ENCODE measurements at places on chromosomes 3 and 15. TPM values are rescaled to one million over a fixed set of nuclear protein-coding genes. Genes with fewer than 3 reads are reported as not detected.

The CYP1A2 gene
- not detected for total RNA-seq

The PARP15 gene
- total RNA-seq = 17.6 TPM

The ADAMTS17 gene
- total RNA-seq = 0.37 TPM

The NR2F2 gene
- not detected for total RNA-seq

The FETUB gene
- not detected for total RNA-seq

The C3orf62 gene
- 9.4 TPM for total RNA-seq

The SKOR1 gene
- total RNA-seq = 0.13 TPM

The GPR149 gene
- total RNA-seq = not detected

The SHC4 gene
- total RNA-seq = 1.0 TPM

The STRC gene
- total RNA-seq = 1.1 TPM

The AGBL1 gene
- total RNA-seq = not detected

DNA sequence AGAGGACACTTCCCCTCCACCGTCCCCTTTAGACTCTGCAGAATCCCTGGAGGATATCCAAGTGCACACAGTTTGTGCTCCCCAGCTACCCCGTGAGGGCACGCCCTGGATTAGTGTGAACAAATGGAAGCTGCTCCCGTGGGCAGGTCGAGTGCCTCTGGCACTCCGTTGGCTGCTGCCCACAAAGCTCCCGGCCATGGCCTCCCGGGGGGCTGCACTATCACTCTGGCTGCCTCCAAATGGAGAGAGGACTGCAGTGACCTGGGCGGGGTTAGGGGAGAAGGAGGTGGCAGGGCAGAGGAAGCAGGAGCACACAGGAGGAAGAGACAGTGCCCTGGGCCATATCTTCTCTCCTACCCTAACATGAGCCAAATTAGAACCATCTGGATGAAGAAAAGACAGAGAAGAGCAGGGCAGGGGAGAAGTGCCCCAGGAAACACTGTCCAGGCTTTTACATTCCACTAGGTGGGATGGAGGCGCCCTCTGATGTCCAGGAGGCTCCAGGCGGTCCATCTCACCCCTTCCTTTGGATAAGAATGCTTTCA lies 29.4 kb upstream of the ACAD9 start:
- no peak for ATAC-seq

GRCh38 chr15:94912760-94913159 lies 681.4 kb downstream of the MCTP2 start:
- no peak for ATAC-seq

- ATAC-seq = peak; percentile 79
Observed at GRCh38 chr15:58457466-58457965, 25.7 kb downstream of the LIPC start.

- ATAC-seq = no peak
Observed at GRCh38 chr3:128455786-128456748, 10.6 kb downstream of the DNAJB8 start.

DNA sequence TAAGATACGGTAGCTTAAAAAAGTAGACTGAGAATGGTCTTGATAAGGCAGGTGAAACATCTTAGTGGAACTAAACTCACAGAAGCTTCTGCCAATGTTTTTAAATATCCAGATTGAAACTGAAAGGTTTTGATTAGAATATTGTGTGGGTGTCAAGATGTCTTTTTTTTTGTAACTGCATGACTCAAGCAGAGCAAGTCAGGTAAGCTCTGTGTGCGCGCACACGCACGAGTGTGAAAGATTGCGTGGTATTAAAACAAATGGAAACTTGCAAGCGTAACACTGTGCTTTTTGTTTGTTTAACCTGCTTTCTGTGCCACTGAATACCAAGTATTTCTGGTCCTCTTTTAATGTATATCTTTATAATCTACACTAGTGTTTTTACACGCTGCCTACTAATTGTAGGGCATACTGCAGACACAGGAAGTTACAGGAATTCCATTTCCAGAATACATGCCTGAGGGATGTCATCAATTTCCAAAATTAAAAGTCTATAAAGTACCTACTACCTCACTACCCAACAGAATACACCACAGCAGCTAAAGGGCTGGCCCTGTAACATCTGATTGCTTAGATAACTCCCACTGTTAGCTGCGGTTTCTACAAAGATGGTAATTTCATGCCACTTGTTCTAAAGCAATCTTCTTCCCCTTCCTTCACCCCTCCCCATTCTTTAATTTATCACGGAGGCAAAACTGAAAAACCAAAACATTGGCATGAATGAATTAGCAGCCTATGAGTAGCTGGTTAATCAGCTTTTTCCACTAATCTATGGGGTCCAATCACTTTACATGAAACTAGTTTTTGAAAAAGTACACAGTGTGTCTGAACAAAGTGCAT lies 472.8 kb downstream of the SHQ1 start:
- peak; percentile 88 for ATAC-seq

- ATAC-seq = no peak
Observed at GRCh38 chr3:152395764-152396163, 127.0 kb downstream of the MBNL1 start.

GRCh38 chr3:183254487-183255347 lies 1.7 kb downstream of the B3GNT5 start:
- peak; percentile 20 for ATAC-seq

- ATAC-seq = peak; percentile 97
Observed at GRCh38 chr15:44195151-44195740, at the start of gene FRMD5. TSS of gene FRMD5 (minus strand) at chr15:44195271.

- peak; percentile 56 for ATAC-seq
Observed at GRCh38 chr3:51982352-51982837, 940 bp upstream of the ACY1 start.

- ATAC-seq = no peak
Observed at GRCh38 chr3:122615303-122615702, 37.9 kb downstream of the PARP15 start.

GRCh38 chr3:120567370-120568201 lies 28.6 kb upstream of the NDUFB4 start:
- ATAC-seq = no peak

DNA sequence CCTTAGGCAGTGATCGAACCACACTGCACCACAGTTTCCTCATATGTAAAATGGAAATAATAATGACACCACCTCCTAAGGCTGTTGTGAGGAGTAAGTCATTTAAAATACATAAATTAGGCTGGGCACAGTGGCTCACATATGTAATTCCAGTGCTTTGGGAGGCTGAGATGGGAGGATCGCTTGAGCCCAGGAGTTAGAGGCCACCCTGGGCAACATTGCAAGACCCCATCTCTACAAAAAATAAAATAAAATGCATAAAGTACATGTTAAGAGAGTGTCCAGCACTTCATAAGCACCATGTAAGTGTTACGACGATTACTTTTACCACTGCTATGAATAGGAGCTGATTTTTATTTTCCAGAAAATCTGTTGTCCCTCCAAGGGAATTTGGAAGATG lies 440.0 kb downstream of the FOXP1 start:
- no peak for ATAC-seq
